Peyer's patch (tissue), 4 donors: ENCODE measurements at places on chromosomes 3 and 15.

- peak; percentile 61 for DNase-seq
Measured at GRCh38 chr15:82810061-82810889, 847 bp downstream of the WHAMM start.

GRCh38 chr15:50862553-50862952, 45.9 kb upstream of the AP4E1 start:
- DNase-seq = no peak

- no peak for DNase-seq
Measured at GRCh38 chr15:97600190-97600589, 360.3 kb upstream of the ARRDC4 start.

GRCh38 chr3:64028754-64029153, 5.5 kb upstream of the PSMD6 start:
- DNase-seq = no peak

DNA sequence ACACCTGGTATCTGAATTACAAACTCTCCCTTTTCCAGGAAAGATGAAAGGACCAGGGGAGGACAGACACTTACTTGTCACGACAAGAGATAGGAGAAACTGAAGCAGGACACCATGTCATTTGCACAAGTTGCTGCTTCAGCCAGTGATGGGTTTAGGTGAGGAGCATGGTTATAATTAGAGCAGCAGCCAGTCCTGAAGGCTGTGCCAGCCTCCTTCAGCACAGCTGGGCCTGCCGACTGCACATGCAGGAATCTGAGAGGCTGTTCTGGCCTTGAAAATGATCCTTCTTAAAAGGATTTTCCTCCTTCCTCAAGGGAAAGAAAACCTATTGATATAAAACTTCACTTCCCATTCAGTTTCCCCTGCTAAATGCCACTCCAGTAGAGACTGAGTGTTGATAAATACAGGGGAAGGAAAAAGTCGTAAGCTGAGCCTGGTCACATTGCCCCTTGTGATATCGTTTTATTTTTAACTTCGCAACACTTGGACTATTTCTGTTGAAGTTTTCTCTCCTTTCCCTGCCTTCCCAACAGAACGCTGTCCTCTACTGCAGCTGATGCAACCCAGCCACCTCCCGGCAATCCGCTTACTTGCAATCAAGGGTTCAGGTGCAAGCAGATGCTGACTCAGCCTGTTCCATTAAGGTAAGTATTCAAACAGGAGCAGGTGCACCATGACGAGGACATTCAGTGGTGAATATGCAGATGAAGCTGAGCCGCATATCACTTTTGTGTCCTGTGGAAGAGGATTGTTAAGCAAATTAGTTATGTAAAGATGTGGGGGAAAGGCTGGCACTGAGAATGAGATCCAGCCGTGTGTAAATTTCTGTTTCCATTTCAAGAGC, at the start of gene FBXO40:
Gene FBXO40 (plus strand): TSS at position 524 of the 847 bp plus-strand sequence. CDS start 27,197 bp downstream, outside the sequence.
- DNase-seq = peak; percentile 22

DNA sequence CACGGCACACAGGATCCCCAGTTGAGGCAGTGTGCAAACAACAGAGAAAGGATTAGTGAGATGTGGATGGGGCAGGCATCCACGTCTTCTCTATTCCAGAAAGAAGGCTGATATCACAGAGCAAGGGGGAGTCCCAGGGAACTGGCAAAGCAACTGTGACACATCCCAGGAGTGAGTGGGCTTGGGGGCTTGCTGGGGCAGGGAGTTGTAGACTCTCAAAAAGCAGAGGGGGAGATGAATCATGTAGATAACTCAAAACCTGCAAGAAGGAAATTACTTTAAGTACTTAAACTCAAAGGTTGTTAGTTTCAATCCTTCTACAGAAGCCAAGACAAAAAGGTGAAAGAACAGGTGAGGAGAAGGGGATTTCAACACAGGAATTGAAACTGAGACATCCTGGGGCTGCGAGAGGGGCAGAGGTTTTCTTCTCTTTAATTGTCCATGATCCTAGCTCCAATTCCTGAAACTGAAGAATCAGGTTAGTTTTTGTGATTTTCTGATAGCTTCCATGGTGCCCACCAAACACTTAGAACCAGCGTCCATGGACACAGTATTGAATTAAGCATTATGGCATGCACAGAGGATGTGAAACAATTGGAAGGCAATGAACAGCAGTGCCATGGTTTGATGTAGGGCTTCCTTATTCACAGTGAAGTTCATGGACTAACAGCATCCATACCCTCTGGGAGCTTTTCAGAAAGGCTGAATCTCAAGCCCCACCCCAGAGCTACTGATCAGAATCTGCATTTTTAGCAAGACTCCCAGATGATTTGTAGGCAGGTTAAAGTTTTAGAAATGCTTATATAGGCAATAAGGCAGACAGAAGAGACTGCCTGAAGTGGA, 52.0 kb downstream of the CCR3 start:
- no peak for DNase-seq

DNA sequence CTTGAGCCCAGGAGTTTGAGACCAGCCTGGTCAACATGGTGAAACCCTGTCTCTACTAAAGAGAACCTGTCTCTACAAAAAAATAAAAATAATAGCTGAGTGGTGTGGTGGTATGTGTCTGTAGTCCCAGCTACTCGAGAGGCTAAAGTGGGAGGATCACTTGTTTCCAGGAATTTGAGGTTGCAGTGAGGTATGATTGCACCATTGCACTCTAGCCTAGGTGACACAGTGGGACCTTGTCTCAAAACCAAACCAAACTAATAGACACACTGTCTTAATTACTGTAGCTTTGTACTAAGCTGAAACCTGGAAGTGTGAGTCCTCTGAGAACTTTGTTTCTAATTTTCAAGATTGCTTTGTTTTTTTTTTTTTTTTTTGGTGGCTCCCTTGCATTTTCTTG, 30.4 kb downstream of the MGA start:
- DNase-seq = no peak

DNA sequence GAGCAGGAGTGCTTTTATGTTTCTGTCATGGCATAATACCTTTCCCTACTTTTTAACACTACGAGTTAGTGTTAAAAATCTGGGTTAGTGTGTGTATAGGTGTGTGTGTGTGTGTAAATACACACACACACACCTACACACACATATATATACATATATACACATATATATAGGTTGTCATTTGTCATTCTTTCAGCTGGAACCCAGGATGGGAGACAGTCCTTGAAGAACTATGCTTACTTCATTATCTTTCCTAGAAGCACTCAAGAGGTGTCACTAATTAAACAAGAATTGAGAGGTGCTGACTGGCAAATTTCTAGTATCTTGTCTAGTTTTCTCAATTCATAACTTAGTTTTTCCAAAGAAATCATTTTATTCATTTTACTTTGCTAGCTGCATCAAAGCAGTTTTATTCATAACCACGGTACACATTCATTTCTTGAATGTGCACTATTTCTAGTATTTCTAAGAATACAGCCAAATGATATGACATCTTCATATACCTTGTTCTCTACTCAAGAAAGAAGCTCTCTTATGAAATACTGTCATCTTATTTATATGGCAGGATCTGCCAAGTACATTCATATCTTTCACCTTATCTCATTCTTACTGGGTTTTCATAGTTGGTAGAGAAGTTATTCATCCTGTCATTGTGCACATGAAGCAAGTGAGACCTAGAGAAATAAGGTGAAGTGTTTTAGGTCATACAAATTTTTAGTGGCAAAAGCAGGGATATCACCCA, 46.6 kb downstream of the ISL2 start:
- DNase-seq = no peak

- DNase-seq = peak; percentile 52
Measured at GRCh38 chr3:126982126-126982470, 817 bp upstream of the PLXNA1 start.

GRCh38 chr15:80778621-80778963, 578 bp upstream of the CEMIP start:
- no peak for DNase-seq

DNA sequence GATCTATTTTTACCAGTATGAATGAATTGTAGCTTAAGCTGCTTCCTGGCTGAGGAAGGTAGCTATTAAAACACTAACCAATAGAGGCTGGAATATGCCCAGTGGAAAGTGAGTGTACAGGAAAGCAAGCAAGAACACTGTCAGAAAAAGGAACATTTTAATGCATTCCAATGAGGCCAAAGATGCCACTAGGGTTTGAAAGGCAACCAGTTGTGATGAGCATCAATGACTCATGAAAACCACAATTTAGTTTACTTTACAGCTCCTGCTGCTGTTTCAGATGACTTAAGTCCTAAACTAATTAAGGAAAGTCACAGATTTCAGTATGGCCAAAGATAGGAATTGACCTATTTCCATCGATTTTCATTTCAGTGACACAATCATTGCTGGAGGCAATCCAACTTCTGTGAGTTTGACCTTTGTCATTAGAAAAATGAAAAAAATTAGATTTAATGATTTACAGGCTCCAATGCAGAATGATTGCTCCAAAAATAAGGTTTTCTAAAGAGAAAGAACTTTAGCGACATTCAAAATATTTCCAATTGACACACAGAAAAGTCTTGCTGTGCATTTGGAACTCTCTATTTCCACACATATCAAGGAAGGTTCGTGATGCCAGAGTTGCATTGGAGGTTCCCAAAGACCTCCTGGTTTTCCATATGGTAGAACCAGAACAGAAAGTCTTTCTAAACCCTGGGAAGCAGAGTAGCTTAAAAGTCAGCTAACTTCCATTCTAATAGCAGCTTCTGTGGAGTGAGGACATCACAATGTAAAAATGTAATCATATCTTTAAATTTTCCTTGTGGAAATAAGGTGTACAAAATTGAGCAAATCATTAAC, 103.0 kb downstream of the SUCNR1 start:
- no peak for DNase-seq

DNA sequence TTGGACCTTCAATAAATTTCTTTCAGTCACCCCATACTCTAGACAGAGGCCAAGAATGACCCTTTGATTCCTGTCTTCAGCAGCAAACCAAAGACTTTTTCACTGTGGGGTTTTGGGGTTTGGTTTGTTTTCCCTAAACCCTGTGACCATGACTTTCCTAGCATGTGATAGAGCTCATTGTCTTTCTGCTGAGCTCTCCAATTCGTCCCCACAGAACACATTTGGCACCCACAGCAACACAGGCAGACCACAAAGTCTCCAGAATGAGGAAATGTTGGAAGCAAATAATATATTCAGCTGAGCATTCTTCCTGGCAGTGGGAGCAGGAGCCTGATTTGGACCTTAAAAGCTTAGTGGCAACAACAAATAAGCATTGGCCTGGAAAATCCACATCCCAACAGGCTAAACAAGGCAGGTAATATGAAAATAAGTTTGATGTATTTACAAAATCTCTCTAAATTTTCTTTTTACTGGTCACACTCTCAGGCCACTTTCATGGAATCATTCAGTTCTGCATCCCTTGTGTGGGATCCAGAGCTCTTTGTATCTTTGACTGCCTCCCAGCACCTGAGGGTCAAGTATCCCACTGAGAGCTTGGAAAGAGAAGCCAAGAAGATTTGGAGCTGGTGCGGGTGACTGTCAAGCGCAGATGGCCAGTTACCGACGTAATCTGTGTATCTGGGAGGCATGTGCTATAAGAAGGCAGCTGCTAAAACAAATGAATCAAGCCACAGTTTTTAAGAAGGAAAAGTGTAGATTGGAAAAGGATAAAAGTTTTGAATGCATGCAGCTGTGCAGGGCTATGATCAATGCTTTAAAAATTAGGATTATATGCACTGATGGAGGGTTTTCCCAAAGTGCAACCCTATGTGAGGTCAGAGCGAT, 36.5 kb upstream of the CPB1 start:
- no peak for DNase-seq

- DNase-seq = no peak
Measured at GRCh38 chr3:189570916-189571315, 60.3 kb upstream of the TP63 start.

DNA sequence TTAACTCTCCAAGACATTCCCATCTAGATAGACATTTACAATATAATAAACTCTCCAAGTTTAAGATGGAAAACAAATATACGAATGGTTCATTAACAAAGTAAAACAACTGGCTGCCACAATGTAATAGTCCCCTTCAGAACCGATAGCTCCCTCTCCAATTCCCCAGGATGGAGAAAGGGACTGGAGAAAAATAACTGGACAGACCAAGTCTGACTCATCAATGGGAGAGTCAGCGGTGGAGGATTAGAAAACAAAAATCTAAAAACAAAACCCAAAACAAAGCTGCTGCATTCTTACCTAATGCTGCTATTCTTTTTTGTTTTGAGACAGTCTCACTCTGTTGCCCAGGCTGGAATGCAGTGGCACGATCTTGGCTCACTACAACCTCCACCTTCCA, 468.1 kb downstream of the SHQ1 start:
- DNase-seq = no peak

- no peak for DNase-seq
Measured at GRCh38 chr3:49563040-49563578, 8.8 kb downstream of the BSN start.

- no peak for DNase-seq
Measured at GRCh38 chr15:68272721-68273271, 4.7 kb upstream of the FEM1B start.

DNA sequence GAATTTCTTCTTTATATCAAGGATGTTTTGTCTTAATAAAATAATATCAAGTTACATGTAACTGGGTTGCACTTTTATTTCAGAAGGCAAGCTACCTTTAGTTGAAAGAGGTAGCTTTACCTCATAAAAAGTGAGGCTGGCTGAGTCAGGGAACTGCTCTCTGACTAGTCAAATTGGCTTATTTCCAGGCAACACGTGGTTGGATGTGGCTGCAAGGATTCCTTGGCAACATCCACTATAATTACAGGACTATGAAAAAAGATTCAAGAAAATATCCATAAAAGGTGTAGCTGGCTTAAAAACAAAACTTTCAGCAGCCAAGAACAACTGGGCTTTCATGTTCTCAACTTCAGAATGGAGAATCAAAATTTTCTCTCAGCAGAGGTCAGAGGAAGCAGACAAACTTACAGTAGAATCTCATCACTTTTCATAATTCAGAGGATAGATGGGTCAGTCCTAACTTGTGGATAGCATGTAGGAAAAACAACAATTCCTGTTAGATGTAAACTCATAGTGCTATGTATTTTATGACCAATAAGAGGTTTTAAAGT, 779.1 kb downstream of the MECOM start:
- no peak for DNase-seq

DNA sequence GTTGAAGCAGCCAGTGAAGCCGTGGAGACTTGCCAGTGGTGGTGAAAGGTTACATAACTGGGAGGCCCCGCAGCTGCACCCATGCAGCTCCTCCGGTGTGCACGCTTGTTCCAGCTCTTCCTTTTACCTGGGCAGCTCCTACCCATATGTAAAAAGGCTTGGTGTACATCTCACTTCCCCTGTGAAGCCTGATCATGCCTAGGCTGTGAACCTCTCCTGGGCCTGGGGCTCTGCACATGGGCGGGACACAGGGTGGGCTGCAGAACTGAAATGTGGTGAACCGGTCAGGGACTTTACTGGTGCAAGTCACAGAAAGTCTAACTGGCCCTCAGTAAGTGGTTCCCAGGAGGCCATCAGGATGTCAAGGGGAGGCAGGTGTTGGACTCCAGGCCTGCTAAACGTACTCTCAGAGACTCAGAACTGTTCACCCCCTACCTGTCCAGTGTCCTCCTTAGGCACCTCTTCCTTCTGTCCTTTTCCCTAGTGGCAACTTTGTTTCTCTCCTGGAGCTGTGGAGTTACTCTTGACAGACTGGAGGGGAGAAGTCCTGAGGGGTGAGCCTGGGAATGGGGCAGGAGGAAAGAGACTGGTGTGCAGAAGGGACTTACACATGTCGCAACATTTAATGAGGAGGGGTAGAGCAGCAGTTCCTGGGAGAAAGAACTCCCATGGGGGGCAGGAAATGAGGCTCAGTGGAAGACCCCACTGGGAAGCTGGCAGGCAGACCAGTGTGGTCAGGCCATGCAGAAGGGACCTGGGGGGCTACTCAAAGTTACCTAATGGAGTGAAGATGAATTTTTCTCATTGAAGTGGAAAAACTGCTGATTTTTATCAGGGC, 148.1 kb downstream of the EEFSEC start:
- no peak for DNase-seq

- DNase-seq = peak; percentile 46
Measured at GRCh38 chr3:197339841-197340520, 41.6 kb upstream of the DLG1 start.
